Ascending aorta (tissue), 2 donors: ENCODE measurements at places on chromosomes 4 and X.
A peak's percentile ranks its signal among the peaks of the same experiment; 100 is the strongest.

GRCh38 chr4:102518703-102519131 lies 17.6 kb downstream of the NFKB1 start:
- DNase-seq, result no peak

DNA sequence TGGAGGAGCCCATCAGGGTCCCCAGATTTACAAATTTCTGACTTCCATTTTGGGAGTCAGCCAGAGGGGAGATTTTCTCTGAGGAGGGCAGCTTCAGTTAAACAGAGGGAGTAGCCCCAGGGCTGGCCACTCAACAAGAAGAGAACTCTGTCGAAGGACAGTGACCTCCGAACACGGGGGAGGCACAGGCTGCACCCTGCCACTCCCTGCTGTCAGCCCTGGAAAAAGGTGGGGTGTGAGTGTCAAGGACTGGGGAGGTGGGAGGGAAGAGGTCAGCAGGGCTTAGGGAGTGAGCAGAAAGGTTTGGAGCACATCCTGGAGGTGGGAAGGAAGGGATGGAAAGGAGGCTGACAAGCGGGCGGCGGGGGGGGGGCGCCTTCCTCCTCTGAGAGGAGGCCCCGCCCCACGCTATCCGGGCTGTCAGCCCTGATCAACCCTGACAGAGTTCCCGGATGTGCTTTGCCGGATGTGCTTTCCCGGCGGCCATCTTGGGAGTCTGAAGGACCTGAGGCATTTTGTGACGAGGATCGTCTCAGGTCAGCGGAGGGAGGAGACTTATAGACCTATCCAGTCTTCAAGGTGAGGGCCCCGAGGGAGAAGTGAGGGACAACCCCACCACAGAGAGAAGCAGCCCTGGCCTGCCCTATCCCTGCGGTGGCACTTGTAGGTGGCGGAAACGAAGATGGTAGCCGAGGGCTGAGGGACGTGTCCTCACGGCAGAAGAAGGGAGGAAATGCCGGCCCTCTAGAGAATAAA lies at the start of gene MAGEC1:
TSS of gene MAGEC1 (plus strand) at position 495 of the 756 bp plus-strand sequence. CDS start 1,179 bp downstream, outside the sequence.
- DNase-seq, result no peak

DNA sequence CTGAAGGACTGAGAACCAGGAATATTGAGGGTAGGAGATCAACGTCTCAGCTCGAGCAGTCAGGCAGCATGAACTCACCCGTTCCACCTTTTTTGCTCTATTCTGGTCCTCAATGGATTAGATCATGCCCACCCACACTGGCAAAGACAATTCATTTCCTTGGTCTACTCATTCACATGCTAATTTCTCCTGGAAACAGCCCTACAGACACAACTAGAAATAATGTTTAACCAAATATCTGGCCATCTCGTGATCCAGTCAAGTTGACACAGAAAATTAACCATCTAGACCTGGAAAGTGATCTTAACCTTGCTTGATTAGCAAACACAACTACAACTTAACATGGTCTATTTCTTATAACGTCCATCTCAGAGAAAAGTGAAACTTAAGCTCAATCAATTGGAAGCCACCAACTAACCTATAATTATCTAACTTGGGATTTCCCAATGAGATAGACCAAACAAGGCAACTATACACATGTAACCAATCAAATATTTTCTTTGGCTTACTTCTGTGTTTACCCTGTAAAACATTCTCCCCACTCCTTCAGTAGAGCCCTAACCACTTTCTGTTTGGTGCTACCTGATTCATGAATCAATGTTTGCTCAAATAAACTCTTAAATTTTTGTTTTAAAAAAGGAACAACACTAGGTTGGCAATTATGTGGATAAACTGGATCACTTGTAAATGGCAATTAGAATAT lies 69.7 kb upstream of the MAMLD1 start:
- DNase-seq, result no peak

GRCh38 chr4:163694385-163694784 lies 199.9 kb downstream of the TMA16 start:
- DNase-seq, result no peak

DNA sequence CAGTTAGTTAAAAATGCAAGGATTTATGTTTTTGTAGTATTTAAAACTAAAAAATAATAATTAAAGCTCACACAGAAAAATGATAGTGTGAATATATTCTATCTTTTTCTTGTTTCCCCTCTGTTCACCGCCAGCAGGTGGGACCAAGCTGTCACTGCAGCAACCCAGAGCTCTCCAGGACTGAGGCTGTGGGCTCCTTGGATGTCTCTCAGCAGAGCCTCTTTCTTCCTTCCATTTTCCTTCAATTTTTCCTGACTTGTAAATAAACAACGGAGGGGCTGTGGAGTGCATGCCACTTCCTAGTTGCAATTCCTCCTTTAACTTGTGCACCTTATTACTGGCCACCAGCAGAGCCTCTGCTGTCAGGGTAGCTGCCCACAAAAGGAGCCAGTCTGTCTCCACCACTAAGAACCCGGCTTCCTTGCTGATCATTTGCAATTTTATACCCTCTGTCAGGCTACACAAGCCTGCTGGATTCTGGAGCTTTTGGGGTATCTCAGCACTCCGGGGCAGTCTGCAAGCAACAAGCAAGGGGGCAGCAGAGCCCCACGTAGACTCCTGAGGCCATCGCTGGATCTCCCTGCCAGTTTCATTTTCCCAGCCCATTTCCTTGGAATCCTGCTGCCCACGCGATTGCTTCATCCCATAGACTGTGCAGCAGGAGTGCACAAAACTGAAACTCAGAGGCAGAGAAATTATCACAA lies 1467.4 kb downstream of the C4orf33 start:
- DNase-seq, result no peak

- DNase-seq, result no peak
These were observed 6.9 kb upstream of the AFF1 start for GRCh38 chr4:86927843-86928395.

GRCh38 chr4:117324851-117325491 lies 239.6 kb upstream of the TRAM1L1 start:
- no peak for DNase-seq

GRCh38 chrX:68842351-68842750 lies 13.5 kb downstream of the EFNB1 start:
- DNase-seq, result no peak

DNA sequence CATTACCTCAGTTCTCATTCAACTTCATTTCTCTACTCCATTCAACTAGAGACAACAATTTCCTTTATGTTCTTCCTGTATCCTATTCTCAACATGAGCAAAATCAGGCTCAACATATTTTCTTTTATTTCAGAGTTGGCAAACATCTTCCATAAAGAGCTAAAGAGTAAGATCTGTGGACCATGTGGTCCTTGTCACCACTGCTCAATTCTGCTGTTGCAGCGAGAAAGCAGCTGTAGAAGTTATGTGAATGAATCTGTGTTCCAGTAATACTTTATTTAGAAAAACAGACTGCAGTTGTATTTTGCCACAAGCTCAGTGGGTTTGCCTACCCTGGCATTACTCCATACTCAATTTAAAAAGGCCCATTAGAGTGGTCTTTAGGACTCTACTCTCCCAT lies 2057.3 kb downstream of the ARAP2 start:
- no peak for DNase-seq

GRCh38 chr4:114156371-114156770 lies 176.9 kb upstream of the ARSJ start:
- DNase-seq, result no peak

GRCh38 chr4:145791988-145792387 lies 112.0 kb downstream of the C4orf51 start:
- no peak for DNase-seq

GRCh38 chr4:56643596-56643995 lies 37.5 kb downstream of the HOPX start:
- no peak for DNase-seq

DNA sequence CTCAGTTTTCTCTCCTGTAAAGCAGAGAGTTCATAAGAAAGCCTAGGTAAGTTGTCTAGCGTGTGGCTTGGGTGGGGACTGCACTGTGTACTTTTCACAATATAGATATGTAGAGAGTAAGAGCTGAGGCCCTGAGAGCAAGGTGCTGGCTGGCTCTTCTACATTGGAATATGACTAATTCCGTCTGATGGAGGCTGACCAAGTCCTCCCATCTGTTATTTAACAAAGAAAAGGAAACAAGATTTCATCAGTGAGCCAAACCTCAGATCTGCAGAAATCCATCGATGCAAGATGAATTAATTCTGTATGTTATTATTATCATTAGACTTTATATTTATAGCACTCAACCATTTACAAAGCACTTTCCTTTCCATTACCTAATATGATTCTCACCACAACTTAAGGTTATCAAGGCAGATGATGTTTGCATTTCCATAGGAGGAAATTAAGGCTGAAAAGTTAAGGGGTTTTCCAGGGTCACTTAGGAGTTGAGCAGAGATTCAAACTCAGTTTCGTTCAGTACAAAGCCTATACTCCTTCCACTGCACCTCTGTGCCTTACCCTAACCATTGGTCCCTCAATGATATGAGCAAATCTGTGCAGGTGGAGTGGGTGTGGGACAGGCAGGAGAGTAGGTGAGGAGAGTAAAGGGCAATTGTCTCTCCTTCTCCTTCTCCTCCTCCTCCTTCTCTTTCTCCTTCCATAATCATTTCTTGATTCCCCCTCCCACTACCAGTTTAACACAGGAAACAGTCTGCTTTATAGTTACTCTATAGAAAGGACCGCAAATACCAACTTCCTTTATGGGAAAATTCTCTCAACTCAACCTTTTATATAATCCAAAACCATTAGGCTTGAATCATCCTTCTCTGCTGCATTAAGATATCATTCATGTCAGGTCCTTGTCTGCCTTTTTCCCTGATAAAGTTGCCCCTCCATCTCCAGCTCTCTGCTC lies 27.6 kb upstream of the SRD5A3 start:
- no peak for DNase-seq

GRCh38 chrX:33285550-33285949 lies 74.2 kb upstream of the DMD start:
- DNase-seq, result no peak

DNA sequence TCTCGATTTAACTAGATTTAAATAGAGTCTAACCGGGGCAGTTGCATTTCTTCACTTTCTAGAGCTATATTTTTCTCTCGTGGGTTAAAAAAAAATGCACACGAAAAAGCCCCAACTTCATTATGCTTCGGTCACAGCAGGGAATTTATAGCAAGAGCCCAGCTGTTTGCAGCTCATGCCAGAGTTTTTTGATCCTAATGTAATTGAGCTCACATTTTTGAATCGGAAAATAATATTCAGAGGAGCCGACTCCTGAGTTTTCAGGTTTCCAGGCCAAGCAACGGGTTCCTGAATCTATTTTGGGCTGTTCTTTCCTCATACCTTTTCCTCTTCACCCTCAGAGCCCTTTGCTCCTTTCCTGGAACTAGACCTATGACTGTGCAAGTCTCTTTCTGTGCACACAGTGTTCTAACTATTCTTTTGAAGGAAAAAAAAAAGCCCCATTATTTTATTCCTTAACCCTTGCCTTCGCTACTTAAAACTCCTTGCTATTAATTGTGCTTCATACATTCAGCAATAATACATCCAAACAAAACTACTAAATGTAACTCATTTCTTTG lies 27.5 kb upstream of the ESX1 start:
- no peak for DNase-seq

DNA sequence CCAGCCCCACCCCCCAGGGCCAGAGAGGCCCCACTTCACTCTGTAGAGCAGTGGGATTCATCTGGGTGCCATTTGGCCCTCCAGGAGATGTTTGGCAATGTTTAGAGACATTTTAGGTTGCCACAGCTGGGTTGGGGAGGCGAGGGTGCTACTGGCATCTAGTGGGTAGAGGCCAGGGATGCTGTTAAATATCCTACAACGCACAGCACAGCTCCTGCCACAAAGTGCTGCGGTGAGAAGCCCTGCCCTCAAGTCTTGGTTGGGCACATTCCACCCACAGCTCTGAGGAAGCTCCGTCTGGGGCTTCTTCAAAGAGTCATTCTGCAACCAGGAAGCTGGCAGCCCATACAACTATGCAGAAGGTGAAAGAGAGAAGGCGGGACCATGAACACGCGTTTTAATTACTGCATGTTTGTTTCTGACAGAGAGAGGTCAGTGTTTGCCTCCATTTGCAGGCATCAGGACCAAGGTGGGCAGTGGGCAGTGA lies 48.1 kb upstream of the FAM9C start:
- DNase-seq, result peak; percentile 70

DNA sequence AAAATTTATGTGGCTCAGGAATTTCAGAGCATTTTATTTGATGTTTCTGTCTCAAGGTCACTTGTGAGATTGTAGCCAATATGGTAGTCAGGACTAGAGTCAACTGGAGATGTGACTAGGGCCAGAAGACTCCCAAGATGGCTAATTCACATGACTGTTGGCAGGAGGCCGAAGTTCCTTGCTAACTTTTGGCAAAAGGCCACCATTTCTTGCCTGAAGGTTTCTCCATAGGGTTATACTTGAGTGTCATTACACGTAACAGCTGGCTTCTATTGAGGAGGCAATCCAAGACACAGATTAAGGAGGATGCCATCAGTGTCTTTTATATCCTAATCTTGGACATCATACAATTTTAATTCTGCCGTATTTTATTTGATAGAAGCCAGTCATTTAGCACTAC lies 162.3 kb upstream of the MAOA start:
- no peak for DNase-seq

DNA sequence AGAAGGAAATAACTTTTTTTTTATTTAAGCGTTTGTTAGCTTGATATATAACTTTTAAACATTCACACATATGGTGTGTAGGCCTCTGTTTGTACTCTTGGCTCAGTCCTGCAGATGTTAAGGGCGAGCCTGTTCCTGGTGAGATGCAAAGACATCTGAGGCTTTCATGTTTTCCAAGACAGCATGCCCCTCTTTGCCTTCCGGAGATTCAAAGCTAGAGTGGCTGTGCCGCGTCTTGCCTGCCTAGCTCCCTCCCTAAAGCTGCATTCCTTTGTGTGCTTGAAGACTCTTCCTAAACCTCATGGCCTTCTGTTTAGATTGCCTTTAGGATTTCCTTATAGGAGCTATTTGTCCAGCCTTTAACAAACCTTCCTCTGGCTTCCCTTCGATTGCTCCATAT lies 67.1 kb downstream of the MID1IP1 start:
- no peak for DNase-seq

DNA sequence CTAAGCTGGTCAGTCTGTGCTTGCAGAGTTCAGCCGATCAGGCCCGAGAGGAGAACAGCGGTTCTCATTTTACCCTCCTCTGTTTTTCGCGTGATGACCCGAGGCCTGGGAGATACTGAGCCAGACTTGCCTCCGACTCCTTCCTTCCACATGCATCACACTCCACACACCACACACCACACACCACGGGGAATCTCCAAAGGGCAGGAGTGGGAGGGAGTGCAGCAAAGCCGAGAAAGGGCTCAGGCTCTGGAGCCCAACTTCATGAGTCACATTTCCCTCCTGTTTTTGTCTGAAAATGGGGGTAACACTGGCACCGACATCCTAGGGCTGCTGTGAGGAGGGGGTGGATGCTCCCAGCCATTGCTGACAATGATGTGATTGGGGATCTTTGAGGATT lies 38.9 kb downstream of the TKTL1 start:
- DNase-seq, result no peak

GRCh38 chr4:66266035-66266434 lies 595.7 kb upstream of the EPHA5 start:
- DNase-seq, result no peak
